ENCODE measurements at places on chromosomes 7 and 10. TPM values are rescaled to one million over a fixed set of nuclear protein-coding genes. Genes with fewer than 3 reads are reported as not detected.

DNA sequence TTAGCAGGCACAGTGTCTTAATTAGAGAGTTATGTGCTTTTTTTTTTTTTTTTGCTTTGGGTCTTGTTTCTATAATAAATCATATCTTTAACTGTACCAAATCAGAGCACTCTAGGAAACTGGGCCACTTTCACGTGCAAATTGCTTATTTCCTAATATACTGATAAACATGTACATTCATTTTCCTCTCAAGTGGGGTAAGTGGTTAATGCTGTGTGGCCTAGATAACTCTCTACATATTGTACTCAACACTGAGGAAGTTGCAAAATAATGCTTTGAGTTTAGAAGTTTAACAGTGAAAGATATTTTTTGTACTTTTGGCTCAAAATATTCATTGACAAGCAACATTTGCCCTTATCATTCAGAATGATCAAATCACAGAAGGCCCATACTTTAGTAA is 115.9 kb upstream of the IFRD1 start:
- DNase-seq, result no peak

GRCh38 chr7:18777314-18777713 is 281.8 kb downstream of the HDAC9 start:
- DNase-seq, result no peak

Gene ZSCAN25
- 15.3 TPM for total RNA-seq

Gene PWWP2B
- 23.2 TPM for total RNA-seq

Gene CD36
- 137 TPM for total RNA-seq

DNA sequence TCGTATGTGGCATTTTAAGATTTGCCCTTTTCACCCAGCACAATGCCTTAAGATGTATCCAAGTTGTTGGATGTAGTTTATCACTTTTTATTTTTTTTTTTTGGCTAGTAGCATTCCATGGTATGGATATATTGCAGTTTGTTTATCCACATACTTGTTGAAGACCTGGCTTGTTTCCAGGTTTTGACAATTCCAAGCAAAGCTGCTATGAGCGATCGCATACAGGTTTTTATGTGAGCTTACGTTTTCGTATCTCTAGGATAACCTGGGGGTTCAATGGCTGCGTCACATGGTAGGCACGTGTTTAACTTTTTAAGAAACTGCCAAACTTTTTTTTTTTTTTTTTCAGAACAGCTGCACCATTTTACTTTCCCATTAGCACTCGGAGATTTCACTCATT is 32.2 kb downstream of the BAIAP2L1 start:
- DNase-seq, result no peak

- DNase-seq, result no peak
These were observed 425.0 kb upstream of the ETV1 start for GRCh38 chr7:14414274-14414986.

DNA sequence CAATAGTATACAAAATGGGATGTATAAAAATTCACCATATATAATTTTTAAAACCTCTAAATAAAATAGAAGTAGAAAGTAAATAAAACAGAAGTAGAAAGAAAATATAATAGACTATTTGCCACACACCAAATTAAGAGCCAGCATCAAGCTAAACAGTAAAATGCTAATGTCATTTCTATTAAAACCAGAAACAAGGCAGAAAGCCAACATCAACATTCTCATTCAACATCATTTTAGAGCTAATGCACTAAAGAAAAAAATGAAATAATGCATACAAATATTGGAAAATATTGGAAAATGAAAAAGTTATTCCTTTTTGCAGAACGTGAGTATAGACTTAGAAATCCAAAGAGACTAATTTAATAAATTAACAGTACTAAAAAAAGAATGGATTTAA is 23.4 kb upstream of the RELN start:
- DNase-seq, result no peak

DNA sequence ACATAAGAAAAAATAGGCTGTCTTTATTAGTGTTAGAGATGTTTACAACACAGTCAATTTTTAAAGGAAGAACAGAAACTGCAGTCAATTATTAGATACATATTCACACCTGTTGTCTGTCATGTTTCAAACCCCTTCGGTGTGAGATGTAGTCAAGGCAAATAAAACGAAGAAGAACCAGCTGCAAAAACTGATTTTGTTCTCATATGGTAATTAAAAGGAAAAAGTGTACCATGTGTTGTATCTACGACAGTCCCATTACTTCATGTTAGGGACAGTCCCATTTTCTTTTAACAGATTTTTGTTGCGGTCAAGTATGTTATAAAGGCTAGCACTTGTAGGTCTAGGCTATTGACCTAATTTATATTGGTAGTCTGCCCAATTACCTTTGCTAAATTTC is 149.4 kb downstream of the LRRN3 start:
- no peak for DNase-seq

Gene HYAL4
- total RNA-seq, result not detected

GRCh38 chr10:109934958-109935793 is 11.9 kb upstream of the XPNPEP1 start:
- DNase-seq, result no peak

- DNase-seq, result no peak
These were observed 47.2 kb downstream of the CELF2 start for GRCh38 chr10:11064832-11065231.

DNA sequence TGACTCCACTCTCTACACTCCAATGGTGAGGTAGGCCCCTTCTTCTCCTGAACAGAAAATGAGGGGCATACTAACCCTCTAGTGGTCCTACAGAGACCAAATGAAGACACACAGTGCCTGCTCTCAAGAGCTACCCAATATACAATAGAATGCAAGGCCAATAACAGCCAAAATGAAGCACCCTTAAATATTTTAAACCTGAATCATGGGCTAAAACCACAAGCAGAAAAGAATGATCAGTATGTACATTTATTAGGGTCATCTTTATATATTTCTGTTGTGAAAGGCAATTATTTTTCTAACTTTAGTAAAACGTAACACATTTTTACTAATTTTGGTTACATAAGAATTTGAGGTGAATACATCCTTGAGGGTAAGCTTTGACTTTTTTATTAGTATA is 49.9 kb upstream of the COL1A2 start:
- no peak for DNase-seq

Gene MMD2
- total RNA-seq, result not detected

- no peak for DNase-seq
These were observed 757 bp upstream of the PALS2 start for GRCh38 chr7:24572393-24572996.

Data from left lung (tissue), 14 donors.